ENCODE measurements at places on chromosomes 4 and X.
A peak's percentile ranks its signal among the peaks of the same experiment; 100 is the strongest.

GRCh38 chrX:151825007-151825406 lies 87.7 kb upstream of the MAGEA4 start:
- DNase-seq, result no peak

- DNase-seq, result no peak
Observed at GRCh38 chr4:15376594-15376993, 51.2 kb upstream of the C1QTNF7 start.

- no peak for DNase-seq
Observed at GRCh38 chrX:71493111-71493613, 39.7 kb upstream of the OGT start.

- DNase-seq, result no peak
Observed at GRCh38 chr4:1249731-1250526, 999 bp upstream of the CTBP1 start.

- no peak for DNase-seq
Observed at GRCh38 chr4:8242782-8243560, 26.6 kb upstream of the HTRA3 start.

DNA sequence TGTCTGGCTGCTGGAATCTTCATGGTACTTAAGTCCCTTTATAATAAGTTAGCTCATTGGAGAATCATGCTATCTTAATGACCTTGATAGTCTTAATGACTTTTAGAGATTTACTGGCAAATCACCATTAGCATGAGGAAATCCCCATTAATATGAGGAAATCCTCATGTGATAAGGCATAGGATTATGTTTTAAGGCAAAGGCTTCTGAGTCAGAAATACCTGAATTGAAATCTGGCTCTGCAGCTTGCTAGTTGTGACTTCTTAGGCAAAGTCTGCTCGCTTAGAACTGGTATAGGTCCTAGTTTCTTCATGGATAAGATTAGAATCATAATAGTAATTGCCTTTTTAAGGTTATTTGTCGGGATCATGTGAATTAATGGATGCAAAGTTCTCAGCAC lies 190.2 kb upstream of the BANK1 start:
- DNase-seq, result no peak

DNA sequence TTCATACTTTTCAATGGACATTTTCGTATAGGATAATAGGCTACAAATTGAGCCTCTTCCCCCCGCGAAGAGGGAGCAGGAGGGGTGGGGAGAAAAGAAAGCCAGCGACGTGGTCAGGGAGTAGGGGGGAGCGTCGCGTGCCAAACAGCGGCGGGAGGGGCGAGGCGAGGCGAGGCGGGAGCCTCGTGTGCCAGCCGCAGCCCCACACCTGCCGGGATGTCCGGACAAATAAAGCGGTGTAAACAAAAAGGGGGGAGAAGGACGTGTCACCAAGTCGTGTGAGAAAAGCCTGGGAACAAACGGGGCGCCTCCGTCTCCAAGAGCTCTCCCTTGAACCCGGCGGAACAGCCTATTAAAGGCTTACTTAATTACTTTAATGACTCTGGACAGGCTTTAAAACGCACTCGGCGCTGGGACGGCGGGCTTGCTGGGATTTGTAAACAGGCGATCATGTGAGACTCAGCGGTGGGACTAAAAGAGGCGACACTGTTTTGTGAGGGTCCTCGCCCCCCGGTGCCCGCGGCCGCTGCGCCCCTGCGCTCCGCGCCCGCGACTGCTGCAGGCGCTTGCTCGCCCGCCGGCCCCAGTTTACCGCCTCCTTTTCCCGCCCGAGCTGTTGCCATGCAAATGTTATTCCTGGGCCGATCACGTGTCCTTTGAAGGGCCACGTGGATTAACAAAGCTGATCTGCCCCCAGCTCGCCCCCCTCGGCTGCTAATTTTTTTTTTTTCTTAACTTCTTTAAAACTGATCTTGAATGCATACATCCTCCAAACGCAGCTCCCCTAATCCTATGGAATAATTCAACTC lies at the start of gene HELT:
Gene HELT (plus strand): TSS at position 527 of the 809 bp plus-strand sequence. CDS start 439 bp downstream, outside the sequence.
- DNase-seq, result no peak

DNA sequence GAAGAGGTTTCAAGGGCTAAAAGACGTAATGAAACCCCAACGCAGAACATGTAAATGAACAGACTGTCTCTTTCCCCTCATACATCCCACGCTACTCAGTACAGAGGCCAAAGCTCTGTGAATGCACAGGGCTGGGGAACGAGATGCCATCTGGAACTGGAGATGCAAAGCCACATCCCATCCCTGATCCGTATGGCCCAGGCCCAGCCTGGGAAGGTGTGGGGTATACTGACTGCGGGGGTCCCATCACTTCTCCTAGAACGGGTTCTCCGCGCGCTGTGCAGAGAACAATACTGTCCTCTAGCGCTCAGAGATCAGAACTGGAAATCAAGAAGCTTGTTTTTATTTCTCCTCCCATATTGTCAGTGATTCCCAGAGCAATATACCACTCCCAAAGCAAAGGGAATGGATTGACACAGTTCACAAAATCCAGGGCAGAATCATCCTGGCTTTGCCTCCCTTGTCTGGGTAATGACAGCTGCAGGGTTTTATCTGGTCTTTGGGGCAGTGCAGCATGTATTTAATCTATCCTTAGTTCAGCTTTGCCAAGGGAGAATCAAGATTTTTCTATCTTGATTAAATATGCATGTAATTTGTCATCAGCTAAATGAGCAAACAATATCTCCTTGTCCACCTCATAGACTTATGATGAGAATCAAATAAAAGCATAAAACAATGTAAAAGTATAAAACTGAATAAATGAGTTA lies 47.3 kb upstream of the TLR3 start:
- peak; percentile 13 for DNase-seq

GRCh38 chr4:54038056-54038455 lies 26.3 kb downstream of the CHIC2 start:
- no peak for DNase-seq

DNA sequence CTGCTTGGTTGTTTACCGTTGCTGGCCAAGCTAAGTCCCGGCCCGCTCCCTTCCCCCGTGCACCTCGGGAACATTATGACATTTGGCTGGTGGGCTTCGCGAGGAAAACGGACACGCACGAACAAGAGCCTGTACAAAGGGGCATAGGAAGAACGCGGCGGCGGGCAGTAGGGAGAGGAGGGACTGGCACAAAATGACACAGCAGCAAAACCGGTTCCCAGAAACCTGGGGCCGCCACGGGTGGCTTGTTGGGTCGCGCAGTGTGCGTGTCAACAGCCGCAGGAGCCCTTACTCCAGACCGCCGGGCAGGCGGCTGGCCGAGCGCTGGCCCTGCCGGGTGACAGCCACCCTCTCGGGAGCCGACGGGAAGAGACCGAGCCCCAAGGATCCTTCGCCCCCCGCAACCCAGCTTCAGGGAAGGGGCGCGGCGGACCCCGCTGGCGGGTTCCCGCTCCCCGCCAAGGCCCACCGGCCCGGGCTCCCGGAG lies 1.6 kb upstream of the LIN54 start:
- no peak for DNase-seq

DNA sequence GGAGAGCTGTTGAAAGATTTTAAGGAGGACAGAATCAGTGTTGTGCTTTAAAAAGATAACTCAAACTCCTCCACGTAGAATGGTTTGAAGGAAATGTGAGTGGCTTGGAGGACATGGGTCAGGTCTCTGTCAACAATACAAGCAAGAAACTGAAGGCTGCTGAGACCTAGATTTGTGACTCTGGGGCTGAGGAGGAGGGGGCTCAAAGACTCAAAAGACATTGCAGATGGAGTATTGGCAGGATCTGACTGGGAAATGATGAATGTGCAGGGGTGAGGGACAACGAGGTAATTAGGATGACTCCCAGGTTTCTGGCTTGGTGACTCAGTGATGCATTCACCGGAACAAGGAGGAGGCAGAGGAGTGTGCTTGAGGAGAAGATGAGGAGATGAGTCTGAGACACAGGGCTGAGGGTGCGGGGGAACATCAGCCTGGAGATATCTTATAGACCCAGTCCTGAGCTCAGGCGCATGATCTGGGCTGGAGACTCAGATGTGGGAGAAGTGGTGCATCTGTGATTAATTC lies 3.3 kb upstream of the RPS4X start:
- DNase-seq, result no peak

GRCh38 chr4:78414116-78414515 lies 137.5 kb upstream of the ANXA3 start:
- no peak for DNase-seq

- DNase-seq, result no peak
Observed at GRCh38 chrX:54427837-54428424, 12.3 kb upstream of the TSR2 start.

DNA sequence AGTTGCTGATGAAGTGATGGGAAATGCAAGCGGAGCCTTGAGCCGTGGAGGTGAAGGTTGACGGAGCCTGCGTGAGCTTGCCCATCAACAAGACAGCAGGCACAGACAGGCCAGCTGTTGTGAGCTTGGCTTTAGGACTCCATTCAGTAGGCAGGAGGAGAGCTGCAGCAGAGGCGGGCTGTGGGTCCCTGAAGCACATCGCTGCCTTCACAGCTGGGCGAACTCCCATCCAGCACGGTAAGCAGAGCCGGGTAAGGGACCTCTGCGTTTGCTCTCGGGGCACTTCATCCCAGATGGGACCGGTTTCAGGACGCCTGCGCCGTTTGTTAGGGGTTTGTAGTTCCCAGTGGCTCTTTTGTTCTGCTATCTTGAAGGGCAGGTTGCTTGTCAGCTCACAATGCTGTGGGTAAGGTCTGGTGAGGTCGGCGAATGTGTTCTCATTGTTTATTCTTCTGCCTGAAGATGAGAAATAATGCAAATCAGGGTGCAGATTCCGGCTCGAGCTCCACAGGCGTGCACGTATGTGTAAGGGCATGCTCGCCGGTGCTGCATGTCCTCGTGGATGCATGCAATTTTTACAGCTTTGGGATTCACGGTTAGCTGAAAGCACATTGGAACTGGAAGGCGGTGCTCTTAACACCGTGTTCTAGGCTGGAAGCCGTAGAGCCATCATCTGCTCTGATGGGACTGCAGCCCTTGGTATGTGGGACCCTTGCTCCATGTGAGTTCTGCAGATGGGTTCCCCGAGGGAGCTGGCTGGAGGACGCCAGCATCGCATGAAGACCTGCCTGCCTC lies 54.6 kb upstream of the CLDN34 start:
- no peak for DNase-seq

GRCh38 chrX:116499780-116500179 lies 37.0 kb upstream of the CT83 start:
- DNase-seq, result peak; percentile 1

- no peak for DNase-seq
Observed at GRCh38 chr4:147791865-147792264, 60.0 kb downstream of the ARHGAP10 start.

- DNase-seq, result no peak
Observed at GRCh38 chr4:112370466-112370865, 73.3 kb downstream of the ALPK1 start.

GRCh38 chrX:109485470-109486340 lies 3.8 kb upstream of the GUCY2F start:
- DNase-seq, result peak; percentile 60

DNA sequence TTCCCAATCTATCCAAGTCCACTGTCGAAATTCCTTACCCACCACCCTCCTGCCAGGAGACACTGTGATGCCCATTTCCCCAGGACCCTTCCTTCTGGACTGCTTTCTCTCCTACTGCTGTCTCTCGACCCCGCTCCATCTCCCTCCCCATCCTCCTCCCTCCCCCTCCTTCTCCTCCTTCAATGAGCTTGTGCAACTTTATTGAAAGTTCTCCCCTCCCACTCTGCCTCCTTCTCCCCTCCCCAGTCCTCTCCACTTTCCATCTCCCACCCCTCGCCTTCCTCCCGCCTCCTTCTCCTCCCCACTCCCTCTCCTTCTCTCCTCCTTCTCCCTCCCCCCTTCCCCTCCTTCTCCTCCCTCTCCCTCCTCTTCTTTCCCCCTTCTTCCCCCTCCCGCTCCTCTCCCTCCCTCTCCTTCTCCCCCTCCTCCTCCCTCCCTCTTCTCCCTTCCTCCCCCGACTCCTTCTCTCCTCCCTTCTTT lies 116.6 kb upstream of the FAT1 start:
- DNase-seq, result no peak

DNA sequence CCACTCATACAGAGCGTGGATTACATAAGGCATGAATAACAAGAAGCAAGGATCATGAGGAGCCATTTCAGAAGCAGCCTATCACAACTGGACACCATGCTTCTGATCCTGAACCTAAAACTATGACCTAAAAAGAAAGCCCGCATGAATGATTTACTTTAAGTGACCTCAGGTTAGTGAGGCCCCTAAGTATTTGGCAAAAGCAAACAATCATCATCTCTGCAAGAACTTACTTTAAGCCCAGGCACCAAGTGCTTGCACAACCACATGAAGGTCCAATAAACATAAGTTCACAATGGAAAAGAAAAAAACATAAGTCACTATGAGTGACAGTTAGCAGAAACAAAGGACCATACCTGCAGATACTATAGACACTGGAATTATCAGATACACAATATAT lies 7.9 kb upstream of the MBTPS2 start:
- DNase-seq, result no peak

GRCh38 chr4:82578935-82579334 lies 17.1 kb upstream of the TMEM150C start:
- no peak for DNase-seq

GRCh38 chrX:16785247-16786138 lies 773 bp upstream of the TXLNG start:
- DNase-seq, result no peak

DNA sequence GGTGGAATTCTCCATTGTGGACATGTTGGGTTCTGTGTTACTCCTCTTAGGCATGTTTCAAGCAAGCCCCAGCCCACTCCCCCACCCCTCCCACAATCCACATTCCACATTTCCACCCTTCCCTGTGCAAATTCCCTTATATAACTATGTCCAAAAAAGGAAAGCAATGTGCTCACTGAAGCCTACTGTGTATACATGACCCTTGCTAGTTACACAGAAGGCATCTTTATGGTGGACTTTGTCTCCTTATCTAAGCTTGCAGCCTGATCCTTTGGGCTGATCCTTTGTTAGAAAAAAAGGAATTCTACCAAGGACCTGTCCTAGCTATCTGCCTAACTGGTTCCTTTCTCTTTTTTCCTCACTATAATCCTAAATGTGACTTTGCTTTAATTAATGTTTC lies 796.8 kb downstream of the NLGN4X start:
- no peak for DNase-seq

DNA sequence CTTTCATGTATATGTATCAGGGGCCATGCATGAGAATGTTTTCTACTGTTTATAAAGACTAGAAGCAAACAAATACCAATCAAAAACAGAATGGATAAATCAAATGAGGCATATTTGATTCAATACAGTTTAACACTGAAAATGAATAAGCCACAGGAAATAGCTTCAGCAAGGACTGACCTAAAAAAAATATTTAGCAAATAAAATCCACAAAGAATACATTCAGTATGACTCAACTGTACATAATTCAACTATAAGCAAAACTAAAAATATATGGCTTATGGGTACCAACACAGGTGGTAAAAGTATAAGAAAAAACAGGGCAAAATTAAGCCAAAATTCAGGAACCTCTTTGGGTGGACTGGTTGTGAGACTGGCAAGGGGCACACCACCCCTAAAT lies 112.9 kb downstream of the KCNIP4 start:
- no peak for DNase-seq

DNA sequence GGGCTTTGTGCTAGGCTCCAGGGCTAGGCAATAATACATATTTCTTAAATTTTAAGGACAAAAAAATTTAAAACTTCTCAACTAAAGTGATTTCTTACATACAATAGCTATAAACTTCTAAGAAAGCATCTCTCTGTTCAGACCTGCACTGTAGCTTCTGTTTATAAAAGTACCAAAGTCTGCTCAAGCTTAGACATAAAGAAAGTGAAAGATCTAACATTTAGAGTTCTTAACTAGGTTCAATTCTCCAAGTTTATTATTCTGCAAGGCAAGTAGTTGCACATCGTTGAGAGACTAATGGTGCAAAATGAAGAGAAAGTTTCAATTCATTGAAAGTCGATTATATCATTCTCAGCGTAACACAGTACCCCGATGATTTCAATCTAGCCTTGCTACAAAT lies 857.4 kb upstream of the HTR2C start:
- no peak for DNase-seq

Measured in LoVo (cell line).